Activated naive CD4-positive, alpha-beta T cell treated with anti-CD3 and anti-CD28 coated beads, Interleukin-2, amount 10 ng/mL, durations not matched to agents 7 days and 5 days (primary cell): ENCODE measurements at places on chromosomes 4 and X.

- DNase-seq, result no peak
Observed at GRCh38 chr4:22345055-22345454, 170.8 kb downstream of the ADGRA3 start.

- DNase-seq, result no peak
Observed at GRCh38 chr4:108227923-108228322, 59.2 kb upstream of the LEF1 start.

- DNase-seq, result no peak
Observed at GRCh38 chr4:120841580-120841979, 80.9 kb downstream of the PRDM5 start.

GRCh38 chrX:3029129-3029528, 12.1 kb upstream of the ARSF start:
- DNase-seq, result no peak

GRCh38 chrX:139762400-139763183, 54.6 kb upstream of the MCF2 start:
- no peak for DNase-seq

DNA sequence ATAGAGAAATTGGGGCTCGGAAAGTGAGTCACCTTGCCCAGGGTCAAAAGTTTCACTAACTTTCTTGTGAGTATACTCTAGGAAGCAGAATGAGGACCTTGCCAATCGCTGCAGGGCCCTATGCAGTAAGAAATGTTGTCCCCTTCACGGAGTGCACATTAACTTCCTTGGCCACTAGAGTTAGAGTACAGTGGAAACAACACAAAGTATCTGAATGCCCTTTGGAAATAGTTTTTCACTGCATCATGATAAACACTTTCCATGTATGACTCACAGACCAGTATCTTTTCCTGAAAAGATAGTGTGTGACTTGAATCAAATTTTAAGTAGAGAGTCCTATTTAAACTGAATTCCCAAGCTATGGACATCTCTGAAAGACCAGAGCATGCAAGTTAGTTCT, 45.5 kb upstream of the STK26 start:
- no peak for DNase-seq

- DNase-seq, result no peak
Observed at GRCh38 chrX:109958266-109958665, 44.6 kb upstream of the TMEM164 start.

- DNase-seq, result no peak
Observed at GRCh38 chr4:53510321-53510720, 81.0 kb downstream of the LNX1 start.

GRCh38 chr4:27267339-27267969, 406.8 kb downstream of the STIM2 start:
- DNase-seq, result no peak
